Activated CD4-positive, alpha-beta T cell treated with anti-CD3 and anti-CD28 coated beads, Interleukin-2, amount 50 U/mL, for 16 hours (primary cell): ENCODE measurements at places on chromosomes 2 and 18.
A peak's percentile ranks its signal among the peaks of the same experiment; 100 is the strongest.

DNA sequence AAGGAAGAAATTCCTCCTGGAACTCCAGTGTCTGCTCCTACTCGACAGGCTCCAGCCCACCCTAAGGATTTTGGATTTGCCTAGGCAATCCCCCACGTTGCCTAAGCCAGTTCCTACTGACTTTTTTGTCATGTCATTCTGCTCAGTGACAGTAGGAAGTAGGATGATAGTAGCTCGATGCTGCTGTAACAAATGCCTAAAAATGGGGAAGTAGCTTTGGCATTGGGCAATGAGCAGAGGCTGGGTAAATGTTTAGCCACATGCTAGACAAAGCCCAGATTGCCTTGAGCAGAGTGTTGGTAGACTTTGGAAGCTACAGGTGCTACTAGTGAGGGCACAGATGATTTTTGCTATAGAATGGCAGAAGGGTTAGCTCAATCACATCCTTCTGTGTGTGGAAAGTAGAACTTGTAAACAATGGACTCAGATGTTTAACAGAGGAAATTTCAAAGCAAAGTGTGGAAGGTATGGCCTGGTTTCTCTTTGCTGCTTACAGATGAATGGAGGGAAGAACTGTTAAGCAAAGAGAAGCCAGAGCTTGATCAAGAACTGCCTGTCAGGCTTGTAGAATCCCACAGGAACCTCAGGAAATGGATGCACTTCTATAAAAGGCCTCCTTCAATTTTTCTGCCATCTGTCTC is 154.8 kb downstream of the RNF144A start:
- DNase-seq, result no peak

GRCh38 chr2:150476286-150476685 is 11.2 kb downstream of the RND3 start:
- DNase-seq, result no peak

- DNase-seq, result no peak
These were observed 65.1 kb upstream of the YWHAQ start for GRCh38 chr2:9695941-9696340.

GRCh38 chr2:12577091-12577490 is 139.6 kb upstream of the TRIB2 start:
- DNase-seq, result no peak

GRCh38 chr2:168030862-168031624 is 216.4 kb downstream of the STK39 start:
- DNase-seq, result peak; percentile 56

- DNase-seq, result no peak
These were observed 27.6 kb upstream of the ASAP2 start for GRCh38 chr2:9178904-9179571.

DNA sequence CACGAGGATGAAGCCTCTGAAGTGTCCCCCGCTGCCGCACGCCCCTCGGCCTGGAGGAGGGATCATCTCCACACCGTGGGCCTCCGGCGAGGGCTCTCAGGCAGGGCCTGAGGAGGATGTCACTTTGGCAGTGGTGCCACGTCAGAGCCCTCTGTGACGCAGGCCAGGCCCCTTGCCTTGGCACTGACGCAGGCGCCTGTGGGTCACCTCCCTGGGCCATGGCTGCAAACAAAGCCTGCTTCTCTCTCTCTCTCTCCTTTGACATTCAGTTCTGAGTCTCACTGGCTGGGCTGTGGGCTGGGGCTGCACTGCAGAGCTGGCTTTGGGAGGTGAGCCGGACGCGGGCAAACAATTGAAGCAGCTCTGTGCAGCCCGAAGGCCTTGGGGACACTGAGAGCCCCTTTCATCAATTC is 273.7 kb downstream of the TWIST2 start:
- DNase-seq, result no peak

DNA sequence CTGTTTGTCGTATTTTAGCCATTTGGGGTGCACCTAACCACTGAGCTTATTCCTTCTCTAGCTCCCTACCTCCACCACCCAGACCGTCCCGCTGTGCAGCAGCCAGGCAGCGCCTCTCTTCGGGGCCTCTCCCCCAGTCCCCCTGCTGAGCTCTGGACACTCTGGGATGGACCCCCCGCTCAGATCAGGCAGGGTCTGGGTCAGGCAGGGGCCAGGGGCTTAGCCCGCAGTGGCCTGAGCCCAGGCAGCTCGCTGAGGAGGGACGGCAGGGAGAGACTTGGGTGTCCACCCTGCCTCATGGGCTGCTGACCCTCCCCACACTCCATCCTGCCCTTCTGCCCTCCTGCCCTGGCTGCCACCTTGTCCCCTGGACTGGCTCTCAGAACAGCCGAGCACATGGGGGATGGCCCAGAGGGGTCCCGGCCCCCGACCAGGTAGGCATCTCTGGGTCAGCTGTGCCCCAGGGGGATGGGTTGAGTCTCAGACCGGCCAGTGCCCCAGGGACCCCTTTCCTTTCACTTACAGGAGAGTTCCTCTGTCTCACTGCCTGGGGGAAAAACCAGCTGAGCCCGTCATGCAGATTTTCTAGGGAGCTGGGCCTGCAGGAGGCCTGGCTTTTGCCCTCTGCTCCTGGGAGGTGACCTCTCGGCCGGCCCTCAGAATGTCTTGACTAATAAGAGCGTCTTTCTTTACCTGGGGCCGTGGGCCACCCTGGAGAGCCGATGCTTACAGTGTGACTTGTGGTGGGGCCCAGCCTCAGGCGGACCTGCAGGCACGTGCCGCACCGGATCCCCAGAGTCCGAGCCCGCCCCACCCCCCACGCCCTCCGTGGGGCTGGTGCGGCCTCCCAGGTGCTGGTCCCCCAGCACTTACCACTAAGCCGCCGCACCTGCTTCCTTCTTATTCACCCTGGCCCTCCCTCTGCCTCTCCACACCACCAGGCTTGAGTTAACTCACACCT is 22.8 kb upstream of the PXDN start:
- DNase-seq, result no peak

DNA sequence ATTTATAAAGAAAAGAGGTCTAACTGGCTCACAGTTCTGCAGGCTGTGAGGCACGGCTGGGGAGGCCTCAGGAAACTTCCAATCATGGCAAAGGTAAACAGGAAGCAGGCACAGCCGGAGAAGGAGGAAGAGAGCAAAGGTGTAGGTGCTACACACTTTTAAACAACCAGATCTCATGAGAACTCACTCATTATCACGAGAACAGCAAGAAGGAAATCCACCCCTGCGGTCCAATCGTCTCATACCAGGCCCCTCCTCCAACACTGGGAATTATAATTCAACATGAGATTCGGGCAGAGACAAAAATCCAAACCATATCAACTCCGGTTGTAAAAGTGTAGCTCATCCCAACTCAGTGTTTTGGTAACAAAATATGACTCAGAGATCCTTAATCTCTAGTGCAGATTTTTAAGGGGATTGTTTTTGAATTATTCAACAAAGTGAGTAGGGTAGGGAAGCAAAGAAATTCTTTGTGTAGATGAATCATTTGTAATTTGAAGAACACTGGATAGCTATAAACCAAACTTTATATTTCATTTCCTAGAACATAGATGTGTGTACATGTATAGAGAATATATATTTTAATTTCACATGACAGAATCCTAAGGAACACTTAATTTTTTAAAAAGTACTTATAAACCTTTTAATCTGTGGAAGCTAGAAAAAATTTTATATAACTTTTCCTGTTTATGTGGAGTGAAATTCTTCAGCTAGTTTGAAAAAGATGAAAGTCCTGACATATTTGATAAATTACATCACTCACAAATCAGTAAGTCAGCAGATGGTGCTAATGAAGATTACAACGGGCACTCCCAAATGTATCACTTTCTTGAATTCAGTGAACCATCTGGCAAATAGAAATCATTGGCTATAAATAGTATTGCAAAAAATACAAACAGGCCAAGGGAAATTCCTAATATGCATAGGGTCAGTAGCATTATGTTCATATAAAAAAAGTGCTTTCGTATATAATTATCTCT is 130.1 kb downstream of the OLA1 start:
- no peak for DNase-seq

DNA sequence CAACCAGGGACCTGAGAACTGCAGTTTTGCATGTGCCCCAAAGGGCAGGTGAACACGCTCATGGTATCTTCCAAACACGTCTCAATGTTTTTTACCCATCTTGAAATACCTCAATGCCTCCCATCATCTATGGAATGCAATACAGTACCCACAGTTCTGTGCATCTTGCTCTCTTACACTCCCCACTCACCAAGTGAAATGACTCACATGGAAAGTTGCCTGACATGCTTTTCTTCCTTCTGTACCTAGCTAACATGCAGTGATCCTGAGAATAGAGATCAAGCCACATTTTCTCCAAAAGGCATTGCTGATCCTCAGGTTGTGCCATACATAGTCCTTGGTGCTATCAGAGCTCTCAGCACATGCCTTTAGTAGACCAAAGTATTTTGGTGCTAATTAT is 373.9 kb downstream of the GPD2 start:
- no peak for DNase-seq

DNA sequence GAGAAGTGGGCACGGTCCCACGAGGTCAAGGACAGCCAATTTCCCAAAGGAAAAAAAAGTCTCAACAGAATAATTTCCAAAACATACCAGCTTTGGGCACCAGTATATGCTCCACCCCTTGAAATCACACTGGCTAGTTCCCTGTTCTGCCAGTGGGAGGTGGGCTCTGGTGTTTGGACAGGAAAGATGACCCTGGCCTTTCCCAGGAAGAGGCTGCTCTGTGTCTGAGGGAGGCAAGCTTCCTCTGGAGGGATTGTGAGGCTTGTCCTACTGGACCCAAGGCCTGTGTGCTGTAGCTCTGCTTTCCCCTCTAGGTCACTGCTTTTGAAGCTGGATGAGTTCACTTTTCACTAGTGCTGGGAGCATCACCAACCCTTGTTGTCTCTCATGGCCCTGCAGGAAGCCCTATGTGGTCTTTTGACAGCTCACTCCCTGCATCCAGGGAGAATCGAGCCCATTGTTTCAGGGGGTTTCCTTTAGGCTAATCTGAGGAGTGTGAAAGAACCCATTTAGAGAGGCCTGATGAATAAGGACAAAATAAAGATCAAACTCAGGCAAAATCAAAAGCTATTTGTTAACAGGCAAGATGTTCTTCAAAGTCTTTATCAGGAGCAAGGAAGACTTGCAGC is 36.3 kb downstream of the CXCR4 start:
- no peak for DNase-seq
